ENCODE measurements at places on chromosomes 6 and 20.
A peak's percentile ranks its signal among the peaks of the same experiment; 100 is the strongest.

DNA sequence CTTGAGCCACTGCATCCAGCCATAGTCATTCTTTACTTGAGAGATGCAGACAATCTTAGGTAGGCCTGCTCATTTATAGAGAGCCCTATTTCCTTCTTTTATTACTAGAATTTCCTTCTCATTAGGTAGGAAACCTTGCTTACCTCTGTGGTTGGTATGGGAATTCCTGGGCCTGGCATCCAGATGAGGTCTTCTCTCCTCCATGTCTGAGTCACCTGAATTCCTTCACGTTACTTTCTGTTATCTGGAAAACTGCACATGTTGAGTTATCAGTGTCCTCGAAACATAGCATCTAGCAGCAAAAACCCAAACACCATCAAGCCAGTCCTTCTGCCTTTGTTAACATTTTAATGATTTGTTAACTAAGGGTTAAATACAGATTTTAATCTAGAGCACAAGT is 2.2 kb downstream of the ZNFX1 start:
- H3K36me3 ChIP-seq: peaks cover 10% of the 10 kb centered on the region
- no peaks in the 10 kb centered on the region for H3K27me3 ChIP-seq
- H3K4me1 ChIP-seq: peaks cover 9% of the 10 kb centered on the region
- H3K27ac ChIP-seq: no peak overlapping the region
- no peak overlapping the region for H3K4me3 ChIP-seq
- no peak for DNase-seq

DNA sequence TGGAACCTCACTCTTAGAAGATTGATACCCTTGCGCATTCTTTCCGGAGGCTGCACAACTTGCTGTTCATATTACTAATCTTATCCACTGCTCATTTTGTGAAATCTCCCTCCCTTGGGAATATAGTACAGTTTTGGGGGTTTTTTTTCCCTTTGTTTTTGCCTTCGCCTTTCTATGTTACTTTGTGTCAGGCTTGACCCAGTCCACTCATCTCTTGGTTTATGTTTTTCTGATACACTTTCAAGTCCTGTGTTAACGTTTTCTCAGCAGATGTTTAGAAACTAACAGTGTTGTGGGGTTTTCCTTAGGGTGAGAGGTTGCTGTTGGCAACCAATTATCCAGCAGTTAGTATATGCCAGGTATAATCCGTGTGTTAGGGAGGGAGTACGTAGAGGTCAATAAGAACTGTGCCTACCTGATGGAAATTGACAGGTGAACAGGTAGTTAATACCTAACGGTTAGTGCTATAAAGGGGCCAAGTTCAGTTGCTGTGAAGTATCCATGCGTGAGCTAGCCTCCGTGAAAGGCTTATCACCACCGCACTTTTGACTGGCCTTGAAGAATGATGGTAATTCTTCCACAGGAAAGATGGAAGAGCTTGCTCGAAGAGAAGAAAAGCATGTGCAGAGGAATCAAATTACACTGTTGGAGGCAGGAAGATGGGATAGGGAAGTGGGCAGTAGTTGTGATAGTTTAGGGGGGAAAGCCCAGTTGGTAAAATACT is 1.4 kb downstream of the NFYA start:
- H3K4me1 ChIP-seq: no peaks in the 10 kb centered on the region
- DNase-seq: no peak
- H3K36me3 ChIP-seq: no peaks in the 10 kb centered on the region
- peak overlapping the region; percentile 89 for H3K4me3 ChIP-seq
- H3K27me3 ChIP-seq: no peaks in the 10 kb centered on the region

DNA sequence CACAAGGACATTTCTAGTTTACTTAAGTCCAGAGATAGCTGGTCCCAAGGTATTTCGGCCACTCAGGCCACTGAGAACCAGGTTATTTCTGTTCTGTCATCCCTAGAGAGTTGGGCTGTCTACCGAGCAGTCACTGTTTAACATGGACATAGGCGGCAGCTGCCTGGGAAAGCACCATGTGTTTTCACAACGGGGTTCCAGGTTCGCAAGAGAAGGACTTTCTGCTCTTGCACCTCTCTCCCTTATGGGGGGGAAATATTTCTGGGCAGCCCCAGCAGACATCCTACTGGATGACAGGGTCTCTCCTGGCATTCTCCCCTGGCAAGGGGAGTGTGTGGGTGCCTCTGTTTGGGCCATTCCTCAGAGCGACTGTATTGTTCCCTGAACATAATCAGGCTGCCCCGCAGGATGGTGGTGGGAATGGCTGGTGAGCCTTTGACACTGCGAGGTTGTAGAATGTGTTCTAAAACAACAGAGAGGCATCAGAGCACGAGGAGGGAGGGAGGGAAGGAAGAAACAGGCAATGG is 64.4 kb upstream of the DUSP22 start:
- H3K27me3 ChIP-seq: no peaks in the 10 kb centered on the region
- no peak overlapping the region for H3K4me3 ChIP-seq
- DNase-seq: no peak
- H3K4me1 ChIP-seq: no peaks in the 10 kb centered on the region
- H3K27ac ChIP-seq: no peak overlapping the region

DNA sequence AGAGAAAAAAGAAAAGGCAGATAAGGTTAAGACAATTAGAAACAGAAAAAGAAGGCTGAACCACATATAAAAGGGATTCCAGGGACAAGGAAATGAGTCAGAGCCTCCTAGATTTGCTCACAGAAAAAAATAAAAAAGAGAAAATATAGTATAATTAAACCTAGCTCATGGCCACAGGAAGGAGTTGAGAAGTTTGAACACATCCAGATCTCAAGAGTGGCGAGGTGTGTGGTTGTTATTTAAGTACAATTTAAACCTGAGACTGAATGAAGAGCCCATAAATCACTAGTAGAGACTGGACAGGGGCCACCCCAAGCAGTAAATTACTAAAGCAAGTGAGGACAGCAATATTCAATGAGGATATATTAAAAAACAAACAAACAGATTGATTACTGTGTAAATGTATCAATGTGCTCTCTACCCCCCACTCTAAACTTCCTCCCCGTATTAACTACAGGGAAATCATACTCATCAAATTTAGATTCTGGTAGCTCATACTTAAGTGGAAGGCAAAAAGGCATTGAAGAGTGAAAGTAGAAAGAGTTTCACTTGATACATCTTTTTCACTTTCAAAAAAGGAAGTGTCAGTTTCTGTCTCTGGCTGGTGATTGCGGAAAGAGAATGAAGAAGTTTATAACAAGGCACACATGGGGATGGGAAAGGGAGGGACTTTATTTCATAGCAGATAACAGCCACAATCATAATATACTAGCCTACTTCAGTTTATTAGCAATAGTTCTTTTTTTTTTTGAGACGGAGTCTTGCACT is 49.3 kb upstream of the SCAF8 start:
- peak; percentile 16 for DNase-seq
- H3K27me3 ChIP-seq: no peaks in the 10 kb centered on the region
- H3K4me3 ChIP-seq: no peak overlapping the region
- H3K36me3 ChIP-seq: no peaks in the 10 kb centered on the region
- H3K4me1 ChIP-seq: no peaks in the 10 kb centered on the region
- peak overlapping the region; percentile 58 for H3K27ac ChIP-seq

DNA sequence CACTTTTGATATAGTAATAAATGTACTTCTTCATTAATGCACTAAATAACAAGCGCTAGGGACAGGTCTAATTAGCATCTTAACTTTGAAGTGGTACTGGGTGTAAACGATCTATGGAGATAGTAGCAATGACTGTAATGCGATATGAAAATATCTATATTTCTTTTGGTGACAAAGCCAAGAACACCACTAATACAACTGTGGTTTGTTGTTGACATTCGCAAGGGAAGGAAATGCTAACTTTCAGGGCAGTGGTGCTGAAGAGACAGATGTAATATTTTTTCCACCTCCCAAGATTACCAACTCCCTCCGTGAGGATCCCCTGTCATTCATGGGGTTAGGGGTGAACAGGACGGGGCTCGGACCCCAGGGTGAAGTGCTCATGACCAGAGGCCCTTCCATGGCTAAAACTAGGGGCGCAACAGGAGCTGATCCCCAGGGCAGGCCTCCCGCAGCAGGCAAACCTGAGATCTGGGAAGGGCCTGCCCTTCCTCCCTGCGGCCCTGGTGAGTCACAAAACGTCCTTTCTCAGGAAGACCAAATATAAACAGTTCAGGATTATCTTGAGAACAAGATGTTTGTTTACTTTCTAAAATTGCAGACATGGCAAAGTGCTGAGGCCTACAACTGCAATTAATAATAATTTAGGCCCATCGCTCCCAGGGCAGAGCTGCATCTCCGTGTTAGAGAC is 65.0 kb upstream of the TOX2 start:
- peak overlapping the region; percentile 50 for H3K27ac ChIP-seq
- no peak overlapping the region for H3K4me3 ChIP-seq
- H3K27me3 ChIP-seq: no peaks in the 10 kb centered on the region
- DNase-seq: peak; percentile 16
- H3K36me3 ChIP-seq: no peaks in the 10 kb centered on the region

DNA sequence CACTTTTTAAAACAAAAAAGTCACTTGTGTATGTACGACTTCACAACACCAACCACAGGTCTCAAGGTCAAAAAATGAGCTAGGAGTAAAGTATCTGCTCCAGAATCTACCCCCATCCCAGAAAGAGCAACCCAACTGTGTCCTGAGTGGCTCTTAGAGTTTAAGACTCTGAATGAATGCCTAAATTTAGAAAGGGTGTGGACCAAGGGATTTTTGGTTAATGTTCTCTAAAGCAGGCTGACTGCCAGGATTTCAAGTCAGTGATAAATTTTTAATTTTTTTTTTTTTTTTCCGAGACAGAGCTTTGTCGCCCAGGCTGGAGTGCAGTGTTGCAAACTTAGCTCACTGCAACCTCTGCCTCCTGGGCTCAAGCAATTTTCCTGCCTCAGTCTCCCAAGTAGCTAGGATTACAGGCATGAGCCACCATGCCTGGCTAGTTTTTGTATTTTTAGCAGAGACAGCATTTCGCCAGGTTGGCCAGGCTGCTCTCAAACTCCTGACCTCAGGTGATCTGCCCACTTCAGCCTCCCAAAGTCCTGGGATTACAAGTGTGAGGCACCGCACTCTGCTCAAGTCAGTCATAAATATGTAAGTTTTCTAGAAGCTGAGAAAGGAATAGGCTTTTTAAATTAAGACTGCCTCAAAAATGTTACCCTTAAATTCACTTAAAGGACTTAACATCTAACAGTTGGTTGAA is 20.2 kb downstream of the STAU1 start:
- H3K27ac ChIP-seq: no peak overlapping the region
- H3K27me3 ChIP-seq: no peaks in the 10 kb centered on the region
- H3K4me3 ChIP-seq: no peak overlapping the region
- DNase-seq: no peak
- H3K36me3 ChIP-seq: no peaks in the 10 kb centered on the region

- no peak overlapping the region for H3K4me3 ChIP-seq
- peaks cover 12% of the 10 kb centered on the region for H3K4me1 ChIP-seq
- H3K36me3 ChIP-seq: no peaks in the 10 kb centered on the region
- H3K27me3 ChIP-seq: no peaks in the 10 kb centered on the region
- H3K27ac ChIP-seq: no peak overlapping the region
These were observed 3.1 kb downstream of the GMDS start for GRCh38 chr6:2242311-2242710.

Measured in colonic mucosa (tissue), 4 donors.